ENCODE measurements at places on chromosomes 7 and 10.

- no peak for DNase-seq
These were observed 73.2 kb downstream of the DNAJB6 start for GRCh38 chr7:157409753-157410727.

DNA sequence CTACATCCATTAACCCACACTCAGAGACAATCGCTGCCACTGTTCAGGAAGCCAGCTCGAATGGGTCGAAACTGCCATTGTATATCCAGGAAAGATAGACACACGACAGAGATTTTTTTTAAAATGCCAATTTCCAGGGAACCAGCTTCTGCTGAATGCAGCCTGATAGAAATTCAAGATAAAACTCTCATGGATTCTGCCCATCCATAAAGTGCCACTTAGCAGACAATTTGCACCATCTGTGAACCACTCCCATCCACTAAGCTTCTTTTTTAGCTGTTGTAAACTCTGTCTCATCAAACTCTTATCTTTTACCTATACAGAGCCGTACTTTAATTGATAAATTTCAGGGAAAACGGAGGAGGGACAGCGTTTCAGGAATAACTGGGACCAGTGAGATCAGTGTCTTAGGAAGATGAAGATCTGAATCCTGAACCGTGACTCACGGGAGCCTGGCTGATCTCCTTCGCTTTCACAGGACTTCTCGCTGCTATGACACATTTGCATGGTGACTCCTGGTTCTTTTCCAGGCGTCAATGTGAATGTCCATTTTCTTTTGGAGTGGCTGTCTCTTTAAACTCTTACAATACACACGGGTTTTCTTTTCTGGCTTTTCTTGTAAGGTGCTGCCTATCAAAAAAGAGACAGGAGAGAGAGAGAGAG lies 103.4 kb downstream of the FAM204A start:
- no peak for DNase-seq

GRCh38 chr7:25180592-25180923 lies 47.7 kb downstream of the NPVF start:
- no peak for DNase-seq

DNA sequence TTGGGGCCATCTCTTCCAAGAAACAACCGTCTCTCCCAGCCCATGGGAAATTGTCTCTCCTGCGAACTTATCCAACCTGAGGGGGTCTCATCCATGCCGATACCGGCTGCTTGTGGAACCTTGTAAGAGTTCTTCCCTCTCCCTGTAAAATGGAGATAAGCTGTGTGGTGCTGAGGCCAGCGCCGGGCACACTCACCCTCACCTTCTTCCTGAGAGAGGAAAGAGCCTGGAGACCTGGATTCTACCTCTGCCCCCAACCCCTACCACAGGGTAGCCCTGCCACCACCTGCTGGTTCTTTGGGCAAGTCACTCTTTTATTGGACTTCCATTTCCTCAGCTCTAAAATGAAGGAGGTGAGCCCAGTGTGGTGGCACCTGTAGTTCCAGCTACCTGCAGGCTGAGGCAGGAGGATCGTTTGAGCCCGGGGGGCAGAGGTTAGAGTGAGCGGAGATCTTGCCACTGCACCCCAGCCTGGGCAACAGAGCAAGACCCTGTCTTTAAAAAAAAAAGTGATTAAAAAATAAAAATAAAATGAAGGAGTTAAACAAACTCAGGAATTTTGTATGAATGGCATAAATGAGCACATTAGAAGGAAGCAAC lies 38.4 kb upstream of the PSAP start:
- peak; percentile 32 for DNase-seq

- DNase-seq, result no peak
These were observed 1355.2 kb downstream of the XPNPEP1 start for GRCh38 chr10:108567899-108568752.

DNA sequence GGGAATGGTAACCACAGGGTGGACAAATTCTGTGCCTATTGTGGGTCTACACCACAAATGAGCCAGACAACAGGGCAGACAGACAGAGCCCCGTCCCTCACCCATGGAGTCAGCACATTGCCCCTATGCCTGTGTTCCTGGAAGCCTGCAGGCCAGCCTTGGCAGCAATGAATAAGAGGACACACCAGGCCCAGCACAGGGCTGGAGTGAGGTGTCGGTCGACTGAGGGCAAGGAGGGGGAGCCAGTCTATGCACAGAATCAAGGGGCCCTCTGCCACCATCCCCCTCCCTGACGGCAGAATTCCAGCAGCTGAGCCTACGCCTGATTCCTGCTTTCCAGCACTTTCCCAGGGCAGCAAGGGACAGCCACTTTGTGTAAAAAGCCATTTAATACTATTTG lies 98.2 kb downstream of the CALN1 start:
- no peak for DNase-seq

DNA sequence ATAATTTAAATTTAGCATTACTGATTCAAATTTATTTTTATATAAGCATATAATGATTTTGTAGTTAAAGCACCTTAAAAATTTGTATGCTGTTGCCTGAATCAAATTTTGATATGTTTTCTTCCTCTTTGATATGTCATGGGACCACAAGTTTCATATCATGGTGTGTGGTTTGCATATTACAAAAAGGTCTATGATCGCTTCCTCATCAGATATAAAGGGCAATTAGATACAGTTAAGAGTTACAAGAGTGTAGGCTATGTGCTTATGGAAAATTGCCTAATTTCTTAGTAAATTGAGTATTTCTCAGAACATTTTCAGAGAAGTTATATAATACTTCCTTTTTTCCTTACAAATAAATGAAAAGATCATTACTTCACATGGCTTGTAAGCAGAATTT lies 22.2 kb downstream of the MRC1 start:
- no peak for DNase-seq

DNA sequence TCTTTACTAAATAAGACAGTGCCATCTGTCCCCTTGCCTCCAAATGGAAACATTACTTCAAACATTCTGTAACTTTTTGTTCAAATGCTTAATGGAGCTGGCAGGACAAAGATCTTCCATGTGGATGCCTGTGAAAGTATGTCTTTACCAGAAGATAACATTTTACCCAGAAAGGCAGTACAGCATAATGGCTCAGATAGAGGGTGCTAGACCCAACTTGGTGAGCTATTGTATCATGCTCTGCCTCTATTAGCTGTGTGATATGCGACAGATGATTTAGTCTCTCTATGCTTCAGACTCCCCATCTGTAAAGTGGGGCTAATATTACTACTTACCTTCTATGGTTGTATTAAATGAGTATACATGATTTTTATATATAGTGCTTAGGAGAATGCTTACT lies 8.8 kb upstream of the SMKR1 start:
- DNase-seq, result no peak

DNA sequence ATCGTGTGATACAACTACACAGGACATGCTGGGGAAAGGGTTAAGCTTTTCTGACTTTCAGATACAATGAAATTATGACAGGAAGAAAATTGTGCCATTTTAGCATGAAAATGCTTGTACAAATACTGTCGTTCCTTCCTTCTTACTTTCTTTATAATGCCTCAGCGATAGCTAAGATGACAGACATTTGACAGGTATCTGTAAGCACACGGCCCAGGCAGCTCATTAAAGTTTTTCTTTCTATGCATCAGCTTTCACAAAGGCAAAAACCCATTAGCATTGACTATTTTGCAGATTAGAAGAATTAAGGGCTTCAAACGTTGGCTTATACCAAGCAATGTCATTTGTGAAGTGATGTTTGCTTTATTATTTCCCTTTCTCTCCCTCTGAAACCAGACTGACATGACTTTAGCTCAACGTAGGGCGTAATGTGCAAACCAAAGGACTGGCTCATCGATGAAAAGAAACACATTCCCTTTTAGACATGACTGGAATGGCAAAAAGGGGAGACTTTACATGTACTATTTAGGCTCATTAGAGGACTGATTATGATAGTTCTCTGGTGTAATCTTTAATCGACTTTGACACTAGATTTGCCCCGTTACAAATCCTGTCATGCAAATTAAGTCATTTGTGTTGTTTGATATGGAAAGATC lies 258.4 kb upstream of the SP8 start:
- DNase-seq, result no peak

- peak; percentile 91 for DNase-seq
These were observed 20.6 kb upstream of the RHOBTB1 start for GRCh38 chr10:60964257-60965235.

DNA sequence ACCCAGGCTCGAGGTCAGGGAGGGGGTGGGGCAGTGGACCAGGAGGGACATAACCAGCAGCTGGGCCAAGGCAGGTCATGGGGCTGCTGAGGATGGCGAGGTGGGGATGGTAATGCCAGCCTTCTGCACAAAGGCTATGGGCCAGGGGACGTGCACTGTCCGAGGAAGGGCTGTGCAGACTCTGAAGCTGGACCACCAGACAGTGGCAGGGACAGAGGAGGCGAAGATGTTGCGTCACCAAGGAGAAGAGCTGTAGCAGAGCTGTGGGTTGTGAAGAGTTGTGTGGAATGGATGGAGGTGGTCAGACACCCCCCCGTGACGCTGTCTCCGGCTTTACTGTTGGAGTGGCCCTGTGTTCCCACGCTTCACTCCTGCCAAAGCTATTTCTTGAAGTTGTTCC lies 1.8 kb downstream of the CLEC2L start:
- DNase-seq, result no peak

DNA sequence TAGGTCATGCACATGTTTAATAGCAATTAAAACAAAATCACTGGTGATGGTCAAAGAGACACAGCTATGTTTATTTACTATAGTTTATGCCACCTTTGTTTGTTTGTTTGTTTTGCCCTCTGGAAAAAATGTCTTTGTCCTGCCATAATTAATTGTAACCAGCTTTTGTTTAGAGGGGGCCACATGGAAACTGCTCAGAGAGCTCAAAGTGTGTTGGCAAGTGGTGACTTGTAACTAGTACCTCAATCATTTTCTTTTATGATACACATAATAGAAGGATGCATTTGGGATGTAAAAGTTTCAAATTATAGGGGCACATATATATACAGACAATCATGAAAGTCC lies 40.2 kb downstream of the GRK5 start:
- no peak for DNase-seq

- peak; percentile 83 for DNase-seq
These were observed 281.3 kb downstream of the GPR158 start for GRCh38 chr10:25455980-25456567.

DNA sequence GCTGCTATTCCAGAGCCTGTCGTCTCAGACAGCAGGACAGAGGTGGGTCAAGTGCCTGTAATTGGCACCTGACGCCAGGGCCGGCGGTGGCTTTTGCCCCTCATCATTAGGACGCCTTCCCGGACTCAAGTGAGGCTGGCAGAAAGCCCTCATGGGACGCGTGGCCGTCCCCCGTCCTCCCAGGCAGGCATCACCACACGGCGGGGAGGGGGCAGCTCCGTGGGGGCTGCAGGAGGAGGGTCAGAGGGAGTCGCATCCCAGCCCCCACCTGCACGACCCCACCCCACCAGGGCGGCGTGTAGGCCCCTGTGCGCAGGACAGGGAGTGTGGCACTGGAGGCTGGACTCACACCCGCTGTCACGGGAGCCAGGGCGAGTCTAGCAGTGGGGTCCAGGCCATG lies 16.3 kb downstream of the CFAP46 start:
- no peak for DNase-seq

GRCh38 chr10:591646-592045 lies 97.8 kb downstream of the DIP2C start:
- no peak for DNase-seq

- no peak for DNase-seq
These were observed 474.0 kb downstream of the RPS24 start for GRCh38 chr10:78507510-78508160.

- no peak for DNase-seq
These were observed 10.4 kb downstream of the TMEM270 start for GRCh38 chr7:73871163-73872011.

GRCh38 chr7:36736899-36737211 lies 12.6 kb upstream of the AOAH start:
- no peak for DNase-seq

DNA sequence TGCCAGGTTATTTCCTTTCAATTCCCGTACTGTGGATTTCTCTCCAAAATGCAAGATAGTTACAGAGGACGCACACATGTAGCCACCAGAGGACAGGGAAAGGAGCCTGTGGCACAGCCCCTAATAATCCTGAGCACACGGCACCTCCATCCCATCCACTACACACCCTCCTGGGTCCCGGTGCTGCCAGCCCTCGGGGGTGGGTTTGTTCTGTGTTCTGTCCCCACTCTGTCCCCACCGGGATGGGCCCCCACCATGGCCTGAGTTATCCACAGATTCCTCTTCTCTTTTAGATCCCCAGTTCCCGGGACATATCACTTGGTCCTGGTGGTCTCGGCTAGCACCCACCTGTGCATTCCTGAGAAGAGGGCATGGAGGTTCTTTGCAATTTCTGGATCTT lies 196.9 kb upstream of the PPP2R2D start:
- DNase-seq, result no peak

DNA sequence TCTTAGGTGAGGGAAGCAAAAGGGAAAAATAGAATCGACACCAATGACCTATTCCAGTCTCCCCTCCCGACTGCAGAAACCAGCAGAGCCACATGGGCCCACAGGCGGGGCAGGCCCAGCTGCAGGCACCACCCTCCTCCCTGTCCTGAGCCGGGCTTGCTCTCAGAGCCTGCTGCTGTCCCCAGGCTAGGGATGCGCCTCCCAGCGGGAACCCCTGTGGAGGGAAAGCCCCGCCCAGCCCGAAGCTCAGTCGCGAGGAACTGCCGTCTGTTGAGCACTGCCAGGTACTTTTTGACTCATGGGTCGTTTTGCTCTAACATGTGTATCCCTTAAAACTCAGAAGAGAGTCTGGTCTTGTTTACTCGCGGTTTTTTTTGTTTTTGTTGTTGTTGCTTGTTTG lies 124.5 kb upstream of the RET start:
- no peak for DNase-seq

DNA sequence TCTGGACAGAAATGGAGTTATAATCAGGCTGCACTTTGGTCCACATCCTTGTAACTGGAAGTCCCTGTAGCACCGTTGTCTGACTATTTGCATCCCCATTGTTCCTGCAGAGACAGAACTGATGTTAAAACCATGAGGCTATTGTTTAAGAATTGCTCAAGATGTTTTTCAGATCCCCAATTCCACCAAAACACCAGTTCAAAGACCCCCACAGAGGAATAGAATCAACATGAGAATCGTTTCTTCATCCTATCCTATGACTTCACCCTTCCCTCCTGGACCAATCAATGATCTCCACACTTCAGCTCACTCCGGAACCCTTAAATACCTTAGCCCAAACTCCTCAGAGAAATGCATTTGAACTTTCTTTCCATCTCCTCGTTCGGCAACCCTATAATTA lies 57.1 kb upstream of the GRID1 start:
- DNase-seq, result no peak

DNA sequence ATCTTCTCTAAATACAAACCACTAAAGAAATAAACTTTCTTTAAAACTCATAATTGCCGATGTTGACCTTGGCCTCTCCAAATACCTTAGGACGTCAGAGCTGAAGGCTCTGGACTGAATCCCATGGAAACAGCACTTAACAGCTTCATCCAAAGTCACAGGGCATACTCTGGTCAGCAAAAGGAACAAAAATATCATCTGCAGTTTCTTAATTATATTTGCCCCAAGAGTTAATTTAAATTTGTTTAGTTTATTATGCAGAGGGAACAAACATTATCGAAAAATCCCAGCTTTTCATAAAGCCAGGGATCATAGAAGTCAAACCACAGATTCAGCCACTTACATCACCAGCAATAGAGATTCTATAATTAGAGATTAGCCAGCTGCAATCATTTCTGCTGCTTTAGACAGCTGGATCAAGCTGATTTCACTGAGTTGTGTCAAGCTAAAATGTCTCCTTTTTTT lies 20.5 kb upstream of the FAM13C start:
- DNase-seq, result no peak

Measured in endothelial cell of umbilical vein (primary cell).